ENCODE measurements at places on chromosomes 3 and 15.

DNA sequence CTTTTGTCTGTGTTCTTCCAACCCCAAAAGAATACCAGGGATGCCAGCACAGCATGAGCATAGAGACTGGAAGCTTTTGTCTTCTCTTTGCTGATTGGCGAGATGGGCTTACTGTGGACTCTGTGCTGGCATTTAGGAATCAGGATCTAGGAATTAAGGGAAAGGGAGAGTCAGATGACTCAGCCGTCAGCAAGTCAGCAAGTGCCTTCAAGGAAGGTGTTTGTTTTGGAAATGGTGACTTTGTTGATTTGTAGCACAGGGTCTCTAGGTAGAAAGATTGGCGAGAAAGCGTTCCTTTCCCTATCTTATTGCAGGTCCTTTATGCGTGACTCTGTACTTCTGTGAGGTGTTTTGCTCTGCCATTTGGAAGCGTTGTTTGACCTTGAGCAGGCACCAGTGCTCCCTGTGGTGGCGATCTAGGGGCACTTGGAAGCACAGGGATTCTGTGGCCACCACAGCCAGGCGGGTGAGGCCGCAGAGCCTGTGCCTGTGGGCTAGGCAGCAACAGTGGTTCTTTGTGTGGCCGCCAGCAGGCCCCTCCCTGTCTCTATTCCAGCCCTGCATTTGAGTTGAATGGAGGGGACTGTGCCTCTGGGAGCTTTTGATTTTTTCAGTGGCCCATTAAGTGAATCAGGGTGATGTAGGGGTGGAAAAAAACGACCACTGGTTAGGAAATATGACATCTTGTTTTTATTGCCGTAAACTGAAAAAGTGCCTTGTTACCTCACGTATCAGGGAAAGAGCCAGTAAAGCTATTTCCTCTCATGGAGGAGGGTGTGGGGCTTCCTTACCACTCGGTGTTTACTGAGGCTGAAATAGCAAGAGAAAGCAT lies 19.0 kb downstream of the FAN1 start:
- peak; percentile 92 for DNase-seq

- no peak for DNase-seq
These were observed 38.3 kb upstream of the WNT5A start for GRCh38 chr3:55525436-55525835.

DNA sequence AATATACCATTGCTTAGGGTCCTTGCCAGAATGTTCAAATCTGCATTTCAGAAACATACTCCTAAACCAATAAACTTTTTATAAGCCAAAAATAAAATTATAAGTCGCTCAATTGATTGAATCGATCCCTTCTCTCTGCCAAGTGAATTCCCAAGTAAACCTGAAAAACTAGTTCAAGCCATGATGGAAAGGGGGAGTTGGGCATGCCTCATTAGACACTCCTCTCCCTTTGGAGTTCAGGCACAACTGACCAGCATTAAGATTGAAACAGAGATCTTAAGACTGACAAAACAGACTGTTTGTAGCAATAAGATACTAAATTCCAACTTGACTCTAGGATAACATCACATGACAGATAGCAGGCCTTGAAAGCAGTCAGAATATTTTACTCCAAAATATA lies 113.7 kb upstream of the RASGRP1 start:
- DNase-seq: no peak

DNA sequence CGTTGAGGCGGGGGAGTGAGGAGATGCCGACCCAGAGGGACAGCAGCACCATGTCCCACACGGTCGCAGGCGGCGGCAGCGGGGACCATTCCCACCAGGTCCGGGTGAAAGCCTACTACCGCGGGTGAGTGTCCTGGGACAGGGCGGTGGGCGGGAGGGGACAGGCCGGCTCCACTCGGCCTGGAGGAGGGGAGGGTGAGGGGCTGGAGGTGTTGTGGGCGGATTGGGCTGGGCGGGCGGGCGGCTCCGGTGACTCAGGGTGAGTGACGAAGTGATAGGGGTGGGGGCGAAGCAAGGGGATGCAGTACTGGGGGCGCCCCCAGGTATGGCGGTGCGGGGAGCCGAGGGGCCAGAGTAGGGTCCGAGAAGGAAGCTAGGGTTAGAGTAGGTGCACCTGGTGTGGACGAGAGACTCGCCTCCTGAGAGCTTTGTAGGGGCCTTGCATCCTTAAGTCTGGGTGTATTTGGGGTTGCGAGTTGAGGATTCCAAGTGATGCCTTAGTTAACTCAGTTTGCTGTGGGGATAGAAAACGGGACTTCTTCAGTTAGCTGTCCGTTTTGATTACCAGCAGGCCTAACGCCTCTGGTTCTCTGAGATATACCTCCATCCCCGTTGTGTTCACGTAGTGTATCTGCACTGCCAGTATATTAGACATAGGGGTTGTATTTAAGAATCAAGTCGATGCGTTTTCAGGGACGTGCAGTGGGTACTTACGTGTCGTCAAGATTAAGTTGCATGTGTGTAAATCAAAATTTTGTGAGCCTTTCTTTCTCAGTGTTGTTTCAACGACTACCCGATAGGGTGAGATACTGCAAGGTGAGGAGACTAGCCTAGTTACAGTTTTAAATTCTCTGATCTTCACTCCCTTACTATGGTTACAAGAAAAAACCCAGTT lies 670 bp downstream of the PRKCI start:
- DNase-seq: peak; percentile 42

DNA sequence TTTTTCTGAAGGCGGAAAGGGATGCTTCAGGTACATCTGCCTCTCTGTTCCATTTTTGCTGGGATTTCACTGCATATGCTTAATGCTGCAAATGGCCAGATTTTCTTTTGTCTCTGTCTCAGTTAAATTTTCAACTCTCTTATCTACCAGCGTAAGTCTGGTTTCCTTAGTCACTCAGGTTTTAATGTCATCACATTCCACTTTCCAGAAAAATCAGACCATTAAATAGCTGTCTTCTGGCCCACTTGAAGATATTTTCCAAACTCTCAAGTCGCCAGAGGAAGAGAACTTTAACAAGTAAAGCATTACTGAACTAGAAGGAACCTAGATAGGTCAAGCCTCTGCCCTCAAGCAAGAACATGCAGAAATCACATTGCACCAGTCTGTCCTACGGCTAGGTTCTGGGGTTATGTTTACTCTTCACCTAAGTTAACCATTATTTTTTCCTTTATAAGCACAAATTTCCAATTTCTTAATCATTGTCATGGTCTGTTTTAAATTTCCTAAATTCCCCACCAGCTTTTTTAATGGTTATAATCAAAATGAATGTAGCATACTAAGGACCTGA lies 26.5 kb downstream of the AVEN start:
- no peak for DNase-seq

- DNase-seq: peak; percentile 68
These were observed 14.4 kb upstream of the C3orf80 start for GRCh38 chr3:160210799-160211221.

DNA sequence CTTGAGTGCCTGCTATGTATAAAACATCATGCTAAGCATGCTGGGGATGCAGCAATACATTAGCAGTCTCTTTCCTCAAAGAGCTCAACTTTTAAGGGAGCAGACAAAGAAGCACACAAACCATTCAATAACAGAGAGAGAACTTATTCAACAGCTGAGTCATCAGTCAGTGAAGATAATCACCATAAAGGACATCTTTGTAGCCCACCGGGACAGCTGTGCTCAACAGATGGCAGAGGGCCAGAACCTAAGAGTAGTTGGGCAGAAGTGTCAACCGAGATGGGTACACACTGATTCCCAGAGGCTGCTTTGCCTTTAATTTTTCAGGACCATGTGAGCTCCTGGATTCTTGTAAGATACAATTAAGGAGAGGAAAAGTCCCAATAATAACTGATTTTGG lies 4.2 kb upstream of the RAB8B start:
- DNase-seq: no peak

DNA sequence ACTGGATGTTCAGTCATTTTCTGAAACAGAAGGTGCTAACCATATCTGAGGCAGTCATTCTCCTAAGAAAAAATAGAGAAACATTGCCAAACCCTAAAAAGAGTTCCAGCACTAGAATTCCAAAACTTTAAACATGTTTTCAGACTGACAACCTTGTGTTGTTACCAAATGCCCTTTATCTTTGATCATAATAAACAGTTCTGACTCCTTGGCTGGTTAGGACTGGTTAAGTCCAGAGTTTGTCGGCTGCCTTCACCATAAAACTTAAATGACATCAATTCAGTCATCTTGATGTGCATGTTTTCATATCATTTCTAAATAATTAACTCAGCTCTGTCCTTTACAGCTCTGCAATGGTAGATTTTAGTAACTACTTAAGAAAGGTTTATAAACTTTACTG lies 68.0 kb downstream of the COL8A1 start:
- no peak for DNase-seq

DNA sequence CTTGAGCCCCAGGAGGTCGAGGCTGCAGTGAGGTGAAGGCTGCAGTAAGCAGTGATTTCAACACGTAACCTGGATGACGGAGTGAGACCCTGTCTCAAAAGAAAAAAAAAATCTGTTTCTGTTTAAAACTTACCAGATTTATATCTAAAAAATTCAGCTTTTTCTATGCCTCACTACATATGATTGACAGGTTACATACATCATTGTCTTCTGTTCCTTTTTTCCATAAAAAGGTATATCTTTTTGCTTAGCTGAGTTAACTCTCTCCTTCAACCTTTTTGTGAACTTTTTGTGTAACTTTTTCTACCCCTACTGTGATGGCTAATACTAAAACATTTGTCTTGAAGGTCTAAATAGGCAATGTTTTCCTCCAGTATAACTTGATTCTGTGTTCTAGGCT lies 38.6 kb upstream of the SETD2 start:
- no peak for DNase-seq

GRCh38 chr3:20055020-20055775 lies 15.0 kb downstream of the KAT2B start:
- DNase-seq: no peak

DNA sequence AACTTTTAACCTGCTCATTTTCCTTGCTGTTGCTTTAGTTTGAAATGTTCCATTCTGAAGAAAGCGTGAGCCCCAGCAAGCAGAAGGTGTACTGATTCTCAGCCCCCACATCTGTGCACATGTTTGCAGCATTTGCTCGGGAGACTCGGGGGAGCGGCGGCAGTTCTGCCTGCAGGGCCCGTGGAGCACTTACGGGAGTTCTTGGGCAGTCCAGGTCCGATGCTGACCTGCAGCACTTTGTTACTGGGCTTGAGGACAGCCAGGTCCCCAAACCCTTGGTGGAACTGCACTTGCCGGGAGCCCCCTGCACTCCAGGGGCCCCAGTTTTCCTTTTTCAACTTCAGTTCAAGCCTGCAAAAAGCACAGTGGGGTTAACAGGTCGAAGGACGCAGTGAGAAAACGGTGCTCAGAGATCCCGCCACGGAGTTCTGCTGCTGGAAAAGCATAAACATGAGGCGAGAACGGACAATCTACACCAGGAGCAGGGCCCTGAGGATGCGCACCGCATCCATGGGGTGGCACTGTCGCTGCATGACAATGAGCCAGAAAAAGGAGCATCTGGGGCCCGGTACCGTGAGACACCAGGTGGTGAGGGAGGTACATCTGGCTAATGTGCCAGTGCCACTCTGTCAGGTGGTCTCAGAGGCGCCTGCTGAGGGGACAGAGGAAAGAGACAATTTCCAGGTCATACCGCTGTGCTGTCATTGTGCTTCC lies 45.6 kb upstream of the LDHAL6B start:
- DNase-seq: no peak

- no peak for DNase-seq
These were observed 224.2 kb downstream of the CNTN3 start for GRCh38 chr3:74390121-74390877.
